Hippocampal formation (tissue), 2 donors: ENCODE measurements at places on chromosomes 6 and 20.

GRCh38 chr20:57594092-57594951 lies 25.9 kb downstream of the ZBP1 start:
- no peak for DNase-seq

- no peak for DNase-seq
Measured at GRCh38 chr6:84517741-84518530, 246.5 kb downstream of the TBX18 start.

DNA sequence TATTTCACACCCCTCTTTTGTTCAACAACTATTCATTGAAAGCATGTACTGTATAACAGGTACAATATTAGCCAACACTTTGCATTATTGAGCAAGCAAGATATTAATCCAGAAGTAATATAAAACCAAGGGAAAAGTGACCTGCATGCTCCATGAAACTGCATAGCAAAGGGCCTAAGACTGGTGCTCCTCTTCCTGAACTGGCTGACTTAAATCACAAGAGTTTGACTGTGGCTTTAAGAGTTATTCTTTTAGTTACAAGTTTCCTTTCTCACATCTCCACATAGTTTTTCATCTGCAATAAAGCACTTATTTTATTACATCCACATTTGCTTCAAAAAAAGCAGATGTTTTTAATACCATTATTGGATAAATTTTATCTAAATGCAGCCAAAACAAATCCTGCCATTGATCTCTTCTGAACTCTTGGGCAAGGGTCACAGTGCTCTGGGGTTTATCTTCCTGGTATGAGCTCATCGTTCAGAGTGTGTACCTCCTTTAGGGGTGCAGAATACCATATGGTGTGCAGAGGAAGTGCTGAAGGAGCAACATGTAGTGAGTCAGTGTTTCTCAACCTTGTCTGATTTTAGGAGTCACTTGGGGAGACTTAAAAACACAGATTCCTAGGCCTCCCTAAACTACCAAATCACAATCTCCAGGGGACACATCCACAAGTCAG lies 1225.9 kb upstream of the MAP3K7 start:
- DNase-seq: no peak

DNA sequence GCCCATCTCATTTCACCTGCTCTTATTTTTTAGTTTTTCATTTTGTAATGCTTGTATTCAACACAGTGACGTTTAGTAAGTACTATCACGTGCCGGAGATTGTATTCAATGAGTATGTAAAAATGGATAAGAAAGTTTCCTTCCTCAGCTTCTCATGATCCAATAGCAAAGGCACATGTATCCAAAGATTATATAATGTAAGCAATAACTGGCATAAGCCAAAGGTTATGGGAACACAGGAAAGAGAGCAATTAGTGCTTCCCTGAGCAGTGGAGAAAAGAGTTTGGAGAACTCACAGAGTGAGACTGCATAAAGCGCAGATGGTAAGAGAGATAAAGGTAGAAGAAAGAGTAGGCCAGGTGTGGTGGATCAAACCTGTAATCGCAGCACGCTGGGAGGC lies 21.8 kb upstream of the LTV1 start:
- DNase-seq: no peak

DNA sequence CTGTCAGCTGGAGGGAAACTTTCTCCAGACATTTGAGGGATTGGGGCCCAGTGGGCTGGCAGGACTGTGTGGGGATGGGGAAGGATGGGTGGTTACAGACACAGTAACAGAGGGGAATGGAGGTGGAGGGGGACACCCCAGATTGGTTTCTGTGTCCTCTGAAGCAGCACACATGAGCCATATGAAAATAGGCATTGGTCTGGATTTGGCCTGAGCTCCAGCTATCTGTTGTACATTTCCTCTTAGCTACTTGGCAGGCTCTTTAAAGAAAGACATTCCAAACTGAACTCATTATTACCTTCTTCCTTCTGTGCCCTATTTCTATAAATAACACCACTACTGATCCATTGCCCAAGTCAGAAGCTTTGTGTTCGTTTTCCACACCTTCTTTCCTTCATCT lies 72.0 kb upstream of the PRL start:
- no peak for DNase-seq
